Mesendoderm (in vitro differentiated cells): ENCODE measurements at places on chromosomes 13 and 19.

DNA sequence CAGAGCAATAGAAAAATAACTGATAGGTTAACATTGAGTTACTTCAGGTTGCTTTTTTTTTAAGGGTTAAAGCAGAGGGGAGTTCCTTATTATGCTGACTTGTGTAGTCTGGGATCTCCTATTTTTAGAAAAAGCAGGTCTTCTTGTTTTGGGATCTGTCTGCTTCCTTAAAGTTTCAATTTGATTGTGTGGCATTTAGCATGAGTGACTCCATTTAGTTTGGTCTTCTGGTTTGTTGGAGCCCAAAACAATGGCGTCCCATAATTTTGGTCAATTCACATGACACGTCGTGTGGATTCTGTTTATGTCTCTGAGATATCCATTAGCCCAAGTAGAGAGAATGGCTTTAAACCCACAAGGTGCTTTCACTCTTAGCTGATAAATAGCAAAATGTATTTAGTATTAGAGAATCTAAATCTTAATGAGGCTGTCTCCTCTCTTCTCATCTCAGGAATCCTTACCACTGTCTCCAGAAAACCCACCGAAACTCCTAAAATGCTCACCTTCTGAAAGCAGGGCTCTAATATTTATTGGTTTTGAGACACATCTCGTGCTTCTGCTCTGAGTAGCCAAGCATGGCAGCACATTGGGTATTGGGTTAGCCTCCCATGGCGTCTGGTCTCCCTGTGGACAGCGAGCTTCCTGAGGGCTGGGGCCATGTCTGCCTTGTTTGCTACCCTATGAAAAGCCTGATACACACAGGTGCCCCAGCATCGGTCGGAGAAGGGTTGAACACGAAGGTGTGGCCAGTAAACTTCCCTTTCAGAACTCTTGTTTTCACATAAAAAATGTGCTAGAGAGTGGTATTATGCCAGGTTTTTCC lies 67.2 kb upstream of the GPR183 start:
- no peak for DNase-seq

GRCh38 chr13:33875618-33876401 lies 57.9 kb downstream of the RFC3 start:
- no peak for DNase-seq

- no peak for DNase-seq
Measured at GRCh38 chr13:41580345-41580744, 123.0 kb downstream of the RGCC start.

DNA sequence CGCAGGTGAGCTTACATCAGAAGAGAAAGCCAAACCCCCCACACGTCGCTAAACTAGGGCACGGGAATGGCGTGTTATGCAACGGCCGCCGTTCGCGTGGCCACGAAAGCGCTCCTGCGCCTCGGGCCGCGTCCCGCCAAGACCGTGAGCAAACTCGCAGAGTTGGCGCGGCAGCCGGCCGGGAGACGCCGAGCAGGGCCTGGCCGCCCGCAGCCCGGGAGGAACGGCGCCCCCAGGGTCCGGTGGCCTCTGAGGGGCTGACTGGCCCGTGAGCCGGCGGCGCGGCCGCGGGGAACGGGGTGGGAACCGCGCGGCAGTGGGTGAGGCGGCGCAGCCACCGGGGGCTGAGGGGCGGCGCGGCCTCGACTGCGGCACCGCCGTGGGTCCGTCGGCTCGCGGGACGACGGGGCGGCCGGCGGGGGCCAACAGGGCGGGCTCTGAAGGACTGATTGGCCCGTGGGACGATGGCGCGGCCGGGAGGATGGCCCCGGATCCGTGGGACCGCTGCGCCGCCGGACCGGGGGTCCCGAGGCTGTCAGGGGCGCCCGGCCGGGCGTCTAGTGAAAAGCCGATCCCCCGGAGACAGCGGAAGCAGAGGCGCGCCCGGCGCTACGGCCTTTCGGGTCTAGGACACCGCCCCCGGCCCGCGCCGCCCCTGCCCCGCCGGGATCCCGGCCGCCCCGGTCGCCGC lies 903 bp downstream of the LATS2 start:
- no peak for DNase-seq

GRCh38 chr13:75932636-75933035 lies 296.5 kb downstream of the LMO7 start:
- no peak for DNase-seq

DNA sequence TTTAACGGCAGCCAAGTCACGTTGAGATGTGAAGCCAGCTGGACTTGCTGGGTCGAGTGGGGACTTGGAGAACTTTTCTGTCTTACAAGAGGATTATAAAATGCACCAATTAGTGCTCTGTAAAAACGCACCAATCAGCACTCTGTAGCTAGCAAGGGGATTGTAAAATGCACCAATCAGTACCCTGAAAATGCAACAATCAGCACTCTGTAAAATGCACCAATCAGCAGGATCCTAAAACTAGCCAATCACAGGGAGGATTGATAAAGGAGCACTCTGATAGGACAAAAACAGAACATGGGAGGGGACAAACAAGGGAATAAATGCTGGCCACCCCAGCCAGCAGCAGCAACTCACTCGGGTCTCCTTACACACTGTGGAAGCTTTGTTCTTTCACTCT lies 337.6 kb upstream of the SLITRK5 start:
- no peak for DNase-seq

GRCh38 chr19:51904331-51905165 lies at the start of gene ZNF649:
ZNF649 (minus strand) TSS chr19:51905017; CDS start chr19:51900107, 4,910 bp downstream.
- DNase-seq, result peak; percentile 97

- peak; percentile 13 for DNase-seq
Measured at GRCh38 chr13:108566413-108567170, 62.8 kb upstream of the MYO16 start.

DNA sequence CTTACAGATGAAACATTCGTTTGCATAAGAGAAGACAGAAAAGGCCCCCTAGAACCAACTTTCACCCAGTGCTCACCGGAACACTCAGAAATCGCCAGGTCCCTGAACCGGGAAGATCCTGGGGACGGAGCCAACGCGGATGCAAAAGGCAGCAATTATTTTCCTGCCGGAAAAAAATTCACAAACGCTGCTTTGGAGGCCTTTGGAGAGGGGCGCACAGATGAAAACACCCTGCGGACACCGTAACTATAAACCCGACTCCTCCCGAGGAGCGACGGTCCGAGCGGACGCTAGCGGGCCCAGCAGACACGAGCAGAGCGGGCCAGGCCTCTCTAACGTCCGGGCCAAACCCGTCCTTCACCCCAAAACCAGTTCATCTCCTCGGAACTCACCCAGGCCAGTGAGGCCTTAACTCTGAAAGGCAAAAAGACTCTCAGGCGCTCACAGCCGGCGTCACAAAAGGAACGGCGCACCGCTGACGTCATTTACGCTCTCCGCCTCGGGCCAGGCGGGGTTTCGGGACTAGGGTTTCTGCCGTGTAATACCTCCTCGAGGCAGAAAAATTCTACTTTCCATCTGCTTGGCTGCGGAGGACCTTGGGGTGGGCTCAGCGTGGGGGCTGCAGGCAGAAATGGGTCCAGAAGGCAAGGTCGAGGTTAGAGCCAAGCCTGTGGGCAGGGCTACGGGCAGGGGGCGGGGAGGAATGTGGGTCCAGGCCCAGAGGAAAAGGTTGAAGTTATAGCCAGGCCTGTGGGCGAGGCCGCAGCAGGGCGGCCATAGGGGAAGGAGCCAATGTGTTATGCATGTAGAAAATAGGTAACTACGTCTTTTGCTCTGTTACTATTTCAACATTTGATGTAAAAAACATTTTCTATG lies at the start of gene ZNF426:
ZNF426 (minus strand) TSS at position 463 of the 876 bp plus-strand sequence. CDS start 2,413 bp downstream, outside the sequence.
- peak; percentile 96 for DNase-seq

DNA sequence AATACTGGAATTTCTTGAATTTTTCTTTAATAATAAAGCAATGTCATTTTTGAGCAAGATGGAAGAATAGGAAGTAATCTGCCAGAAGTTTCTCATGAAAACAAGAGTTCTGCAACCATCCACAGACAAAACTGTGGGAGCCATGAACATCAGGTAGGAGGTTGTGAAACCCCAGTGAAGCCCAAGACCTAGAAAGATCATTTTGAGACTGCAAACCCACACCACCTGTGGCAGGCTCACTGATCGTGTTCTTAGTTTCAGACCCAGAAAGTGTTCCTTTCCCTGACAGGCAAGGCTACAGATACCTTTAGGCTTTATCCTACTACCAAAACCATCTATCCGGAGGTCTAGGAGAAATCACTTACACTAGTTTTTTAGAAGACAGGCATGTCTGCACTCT lies 2189.8 kb upstream of the PCDH20 start:
- no peak for DNase-seq

DNA sequence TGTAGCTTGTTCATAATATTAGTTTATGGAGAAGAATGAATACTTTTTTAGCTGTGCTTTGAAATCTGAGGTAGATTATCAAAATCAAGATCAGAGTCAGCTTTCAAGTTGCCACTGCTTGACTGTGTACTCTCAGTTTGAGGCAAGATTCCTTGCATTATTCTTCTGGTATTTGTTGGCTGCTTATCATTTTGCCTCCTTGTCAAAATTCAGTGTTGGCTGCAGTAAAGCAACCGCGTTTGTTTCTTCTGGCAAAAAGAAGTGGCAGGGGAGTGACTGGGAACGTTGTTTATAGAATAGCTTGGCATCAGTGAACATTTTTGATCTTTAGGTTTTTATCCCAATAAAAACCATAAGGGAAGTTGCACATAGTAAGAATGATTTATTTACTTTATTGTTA lies 419.3 kb upstream of the GPC6 start:
- DNase-seq, result no peak

DNA sequence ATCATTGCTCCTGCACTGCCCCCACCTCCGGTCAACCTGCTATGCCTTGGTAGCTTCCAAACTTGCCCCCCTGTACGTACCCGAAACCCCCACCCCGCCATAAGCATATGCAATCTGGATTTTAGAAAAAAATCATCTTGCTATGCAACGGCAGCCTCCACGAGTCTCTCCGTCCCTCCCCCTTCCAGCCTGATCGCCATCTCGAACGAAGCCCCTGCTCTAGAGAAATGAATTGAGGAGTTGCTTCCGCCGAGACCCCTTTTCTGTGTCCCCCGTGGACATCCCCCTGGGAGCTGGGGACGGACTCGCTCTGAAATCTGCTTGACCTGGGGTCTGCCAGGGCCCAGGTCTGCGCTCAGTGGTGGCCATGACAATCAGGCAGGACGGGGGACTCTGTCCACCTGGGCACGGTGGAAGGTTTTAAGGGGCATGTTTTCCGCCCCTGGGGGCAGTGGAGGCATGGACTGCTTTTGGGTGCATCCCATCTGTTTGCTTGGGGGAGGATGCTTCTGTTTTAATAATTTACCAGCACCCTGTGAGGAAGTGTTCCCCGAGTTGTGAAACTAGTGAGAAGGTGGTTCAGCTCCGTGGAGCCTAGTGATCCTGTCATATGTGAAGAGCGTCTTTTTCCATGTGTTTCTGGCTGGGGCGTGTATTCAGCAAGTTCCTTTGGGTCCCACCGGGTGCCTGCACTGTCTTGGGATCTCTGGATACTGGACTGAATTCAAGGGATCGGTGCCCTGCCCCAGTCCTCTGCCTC lies 1.0 kb downstream of the KDM4B start:
- DNase-seq, result no peak

DNA sequence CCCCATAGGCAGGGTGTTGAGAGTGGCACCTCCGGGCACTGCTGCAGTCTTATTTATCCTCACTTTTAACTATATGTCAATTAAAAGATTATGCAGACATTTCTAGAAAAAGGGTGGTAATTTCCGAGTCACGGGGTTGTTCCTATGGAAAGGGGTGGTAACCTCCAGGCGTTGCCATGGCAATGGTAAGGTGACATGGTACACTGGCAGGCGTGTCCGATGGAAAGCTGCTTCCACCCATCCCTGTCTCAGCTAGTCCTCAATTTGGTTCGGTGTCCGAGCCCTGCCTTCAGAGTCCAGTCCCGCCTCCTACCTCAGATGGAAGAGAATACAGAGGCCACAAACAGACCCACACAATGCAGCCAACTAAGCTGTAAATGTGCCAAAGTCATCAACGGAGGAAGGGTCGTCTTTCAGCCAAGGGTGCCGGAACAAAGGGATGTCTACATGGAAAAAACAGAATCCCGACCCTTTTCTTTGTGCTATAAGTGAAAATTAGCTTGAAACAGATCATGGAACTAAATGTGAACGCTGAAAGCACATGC lies 72.6 kb upstream of the C13orf46 start:
- DNase-seq, result no peak

GRCh38 chr19:35903550-35904179 lies 1.3 kb downstream of the HCST start:
- peak; percentile 93 for DNase-seq

DNA sequence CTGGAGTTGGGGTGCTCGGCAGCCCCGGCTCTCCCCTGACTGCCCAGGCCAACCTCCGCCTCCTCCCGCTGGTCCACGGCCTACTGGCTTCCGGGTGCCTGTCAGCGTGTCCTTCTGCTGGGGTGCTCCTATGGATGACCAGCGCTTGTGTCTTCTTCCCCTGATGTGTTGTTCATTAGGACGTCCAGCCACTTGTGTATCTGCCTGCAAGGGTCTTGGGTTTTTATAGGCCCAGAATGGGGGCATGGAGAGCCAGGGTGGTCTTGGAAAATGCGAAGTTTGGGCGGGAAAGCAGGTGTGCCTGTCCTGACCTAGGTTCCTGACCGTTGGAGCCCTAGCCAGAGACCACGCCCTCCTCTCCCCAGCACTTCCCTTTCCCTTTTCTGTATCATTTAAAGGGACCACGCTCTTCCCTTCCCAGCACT lies 139.8 kb downstream of the SLITRK5 start:
- no peak for DNase-seq

DNA sequence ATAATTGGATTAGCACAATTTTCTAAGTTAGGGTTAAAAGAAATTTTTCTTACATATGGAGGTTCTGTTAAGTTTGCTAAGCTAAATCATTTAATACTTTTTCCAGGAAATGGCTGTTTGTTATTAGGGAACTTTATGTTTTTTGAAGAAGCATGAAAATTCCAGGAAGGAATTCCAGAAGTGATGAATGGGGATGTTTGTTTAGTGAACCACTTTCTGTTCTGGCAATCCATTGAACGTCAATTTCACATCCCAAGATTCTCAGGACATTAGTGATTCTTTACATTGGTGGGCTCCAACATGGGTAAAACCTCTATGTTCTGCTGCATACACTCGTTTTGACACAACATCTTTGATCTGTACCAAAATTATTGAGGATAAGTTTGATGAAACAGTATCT lies 534.4 kb downstream of the IRS2 start:
- DNase-seq, result no peak

DNA sequence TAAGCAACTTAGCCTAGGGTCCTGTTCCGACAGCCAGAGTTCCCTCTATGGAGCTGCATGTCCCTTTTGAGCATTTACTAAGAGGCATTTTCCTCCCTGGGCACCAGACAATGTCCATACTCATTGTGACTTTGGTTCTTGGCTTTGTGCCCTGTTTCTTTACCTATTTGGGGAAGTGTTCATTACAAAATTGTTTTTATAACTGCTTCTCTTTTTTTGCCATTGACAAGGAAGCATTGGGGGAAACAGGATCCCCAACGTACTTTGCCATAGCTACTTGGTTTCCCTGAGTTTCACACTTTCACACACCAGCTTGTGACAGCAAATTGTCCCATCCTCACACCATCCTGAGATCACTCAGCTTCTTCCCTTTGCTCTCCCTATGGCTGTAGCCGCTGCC lies 81.1 kb upstream of the SIAH3 start:
- DNase-seq, result no peak

DNA sequence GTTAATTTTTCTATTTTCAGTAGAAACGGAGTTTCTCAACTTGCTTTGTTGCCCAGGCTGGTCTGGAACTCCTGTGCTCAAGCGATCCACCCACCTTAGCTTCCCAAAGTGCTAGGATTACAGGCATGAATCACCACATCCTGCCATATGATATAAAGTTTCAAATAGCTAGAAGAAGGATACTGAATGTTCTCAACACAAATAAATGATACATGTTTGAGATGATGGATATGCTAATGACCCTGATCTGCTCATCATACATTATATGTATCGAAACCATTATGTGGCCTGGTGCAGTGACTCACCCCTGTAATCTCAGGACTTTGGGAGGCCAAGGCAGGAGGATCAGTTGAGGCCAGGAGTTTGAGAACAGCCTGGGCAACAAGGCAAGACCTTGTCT lies 11.5 kb downstream of the CIB3 start:
- no peak for DNase-seq
